COLO829 (cell line): ENCODE measurements at places on chromosomes 11 and 22.
A peak's percentile ranks its signal among the peaks of the same experiment; 100 is the strongest.

DNA sequence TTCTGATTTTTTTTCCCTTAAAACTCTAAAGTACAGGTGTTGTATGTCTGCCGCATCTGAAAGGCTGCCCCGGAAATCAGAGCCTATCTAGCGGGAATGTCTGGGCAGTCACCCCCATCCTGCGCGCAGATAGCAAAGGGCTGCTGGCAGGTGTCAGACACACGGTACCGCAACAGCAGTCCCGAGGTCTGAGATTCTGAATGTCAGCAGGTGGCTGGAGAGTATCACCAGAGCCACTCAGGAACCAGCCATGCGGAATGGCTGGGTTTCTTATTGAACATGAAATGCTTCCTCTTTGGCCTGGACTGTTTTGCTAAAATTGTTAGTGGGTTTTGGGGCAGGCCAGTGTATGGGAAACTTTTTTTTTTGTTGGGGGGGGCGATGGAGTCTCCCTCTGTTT, 53.3 kb downstream of the CERK start:
- no peak for DNase-seq

DNA sequence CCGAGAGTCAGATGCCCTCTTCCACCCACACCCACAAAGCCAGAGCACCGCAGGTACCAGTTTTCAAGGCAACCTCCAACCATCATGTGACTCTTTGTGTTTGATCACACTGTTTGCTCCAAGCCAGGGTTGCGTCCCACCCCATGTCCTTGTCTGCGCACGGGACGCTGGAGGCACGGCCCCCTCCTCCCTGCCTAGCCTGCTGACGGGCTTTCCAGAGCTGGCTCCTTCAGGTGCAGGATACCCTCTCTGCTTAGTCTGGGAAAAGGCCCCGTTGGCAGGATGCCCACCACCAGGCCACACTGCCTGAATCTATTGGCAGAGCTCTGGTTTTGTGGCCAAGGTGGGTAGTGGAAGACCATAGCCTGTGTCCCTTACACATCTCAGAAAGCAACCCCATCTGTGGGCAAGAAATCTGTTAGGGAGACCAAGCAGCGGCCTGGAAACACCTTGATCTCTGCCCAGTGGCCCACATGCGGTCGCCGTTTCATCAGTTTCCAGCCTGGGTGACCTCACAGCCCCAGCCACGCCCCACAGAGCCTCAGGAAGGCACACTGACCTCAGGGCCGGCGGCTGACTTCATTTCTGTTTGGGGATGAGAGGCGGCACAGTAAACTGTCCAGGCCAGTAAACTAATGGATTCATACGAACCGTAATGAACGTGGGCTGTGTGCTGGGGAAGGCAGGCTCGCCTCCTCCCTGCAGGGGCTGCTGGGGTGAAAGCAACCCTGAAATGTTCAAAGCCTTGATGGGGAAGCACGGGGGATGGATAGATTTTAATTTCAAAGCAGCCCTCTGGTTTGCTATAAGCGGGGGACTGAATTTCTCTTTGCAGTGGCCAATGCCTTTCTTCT, 25.8 kb downstream of the CDPF1 start:
- DNase-seq, result no peak

DNA sequence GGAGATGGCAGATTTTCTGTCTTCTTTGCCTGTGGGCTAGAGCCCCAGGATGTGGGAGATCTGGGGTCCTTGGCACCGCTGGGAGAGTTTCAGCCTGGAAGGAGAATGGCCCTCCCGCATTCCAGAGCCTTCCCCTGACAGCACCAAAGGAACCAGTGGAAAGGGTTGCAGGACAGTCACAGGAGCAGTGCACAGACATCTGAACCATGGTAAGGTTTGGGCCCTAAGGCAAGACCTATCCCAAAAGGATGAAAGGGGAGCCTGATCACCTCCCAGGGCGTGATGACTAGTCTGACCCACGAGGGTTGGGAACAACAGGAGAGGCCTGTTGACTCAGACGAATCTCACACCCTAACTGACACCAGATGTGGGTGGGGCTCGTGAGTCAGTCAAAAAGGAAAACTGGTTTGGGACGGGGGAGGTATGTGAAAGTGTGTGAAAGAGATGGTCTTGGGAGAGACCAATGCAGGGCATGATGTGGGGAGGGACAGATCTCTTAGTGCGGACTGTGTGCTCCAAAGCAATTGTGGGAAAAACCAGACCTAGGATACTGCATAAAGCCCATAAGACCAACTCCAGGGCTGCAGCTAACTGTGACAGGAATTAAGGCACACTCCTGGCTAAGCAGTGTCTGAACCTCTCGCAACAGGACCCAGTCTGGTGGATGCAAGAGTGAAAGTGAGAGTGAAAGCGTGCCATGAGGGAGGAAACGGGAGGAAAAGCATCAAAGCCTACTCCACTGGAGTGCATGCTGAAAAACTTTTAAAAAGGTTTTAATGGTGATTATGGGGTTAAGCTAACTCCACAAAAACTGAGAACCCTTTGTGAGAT, 39.1 kb upstream of the GLYAT start:
- no peak for DNase-seq

DNA sequence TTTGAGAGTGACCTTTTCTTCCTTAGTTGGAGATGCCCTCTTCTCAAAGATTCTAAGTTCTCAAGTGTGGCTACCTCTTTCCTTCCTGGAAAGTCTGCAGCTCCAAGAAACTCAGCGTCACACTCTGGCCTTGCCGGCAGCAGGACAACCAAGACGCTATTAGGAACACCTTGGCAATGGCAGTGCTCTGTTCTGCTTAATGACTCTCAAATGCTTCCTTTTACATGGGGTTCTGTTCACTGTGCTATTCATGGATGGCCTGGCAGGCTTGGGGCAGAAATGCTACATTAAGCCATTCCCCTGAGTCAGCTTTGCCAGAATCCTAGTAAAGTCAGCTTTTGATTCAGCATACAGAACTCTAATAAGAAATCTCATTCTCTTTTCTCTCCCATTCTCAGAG, 25.9 kb downstream of the LARGE2 start:
- no peak for DNase-seq

DNA sequence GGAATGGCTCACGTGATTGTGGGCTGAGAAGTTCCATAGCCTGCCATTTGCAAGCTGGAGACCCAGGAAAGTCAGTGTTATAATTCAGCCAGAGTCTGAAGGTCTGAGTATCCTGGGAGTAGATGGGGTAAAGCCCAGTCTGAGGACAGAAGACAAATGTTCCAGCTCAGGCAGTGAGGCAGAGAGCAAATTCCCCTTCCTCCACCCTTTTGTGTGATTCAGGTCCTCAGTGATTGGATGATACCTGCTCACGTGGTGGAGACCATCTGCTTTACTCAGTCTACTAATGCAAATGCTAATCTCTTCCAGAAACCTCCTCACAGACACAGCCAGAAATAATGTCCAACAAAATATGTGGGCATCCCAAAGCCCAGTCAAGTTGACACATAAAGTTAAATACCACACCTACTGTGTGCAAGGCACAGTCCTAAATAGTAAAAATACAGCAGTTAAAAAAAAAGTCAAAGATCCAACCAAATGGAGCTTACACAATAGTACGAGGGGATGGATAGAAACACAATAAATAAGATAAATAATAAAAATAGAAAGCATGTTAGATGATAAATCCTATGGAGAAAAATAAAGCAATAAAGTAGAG, 13.2 kb upstream of the APOL6 start:
- no peak for DNase-seq

- no peak for DNase-seq
Measured at GRCh38 chr11:26193694-26194365, 138.1 kb upstream of the ANO3 start.

GRCh38 chr11:94563848-94564467, 3.2 kb upstream of the PIWIL4 start:
- no peak for DNase-seq

GRCh38 chr11:110318638-110319404, 22.4 kb upstream of the RDX start:
- no peak for DNase-seq

- DNase-seq, result peak; percentile 95
Measured at GRCh38 chr22:29907753-29908515, 25.0 kb downstream of the MTMR3 start.

DNA sequence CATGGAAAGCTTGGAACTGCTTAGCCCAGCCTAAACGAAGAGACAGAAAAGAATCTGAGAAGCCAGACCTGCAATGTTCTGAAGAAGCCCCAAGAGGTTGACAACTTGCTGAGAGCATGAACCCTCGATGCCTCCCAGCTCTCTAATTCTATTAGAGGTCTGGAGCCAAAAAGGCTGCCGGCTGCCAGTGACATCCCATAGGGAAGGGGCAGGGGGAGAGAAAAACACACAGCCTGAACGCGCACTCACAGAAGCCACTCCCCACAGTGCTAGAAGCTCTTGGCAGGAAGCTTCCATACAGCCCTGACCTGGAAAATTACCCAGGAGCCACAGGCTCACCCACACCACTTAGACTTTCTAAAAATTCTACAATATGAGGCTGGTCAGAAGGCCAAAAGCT, 18.3 kb downstream of the POLDIP3 start:
- DNase-seq, result no peak

GRCh38 chr11:69166218-69167115, 10.7 kb downstream of the SMIM38 start:
- DNase-seq, result peak; percentile 63

GRCh38 chr11:34600339-34601084, 20.4 kb upstream of the EHF start:
- peak; percentile 74 for DNase-seq

GRCh38 chr11:100726680-100727079, 39.6 kb downstream of the ARHGAP42 start:
- DNase-seq, result no peak

DNA sequence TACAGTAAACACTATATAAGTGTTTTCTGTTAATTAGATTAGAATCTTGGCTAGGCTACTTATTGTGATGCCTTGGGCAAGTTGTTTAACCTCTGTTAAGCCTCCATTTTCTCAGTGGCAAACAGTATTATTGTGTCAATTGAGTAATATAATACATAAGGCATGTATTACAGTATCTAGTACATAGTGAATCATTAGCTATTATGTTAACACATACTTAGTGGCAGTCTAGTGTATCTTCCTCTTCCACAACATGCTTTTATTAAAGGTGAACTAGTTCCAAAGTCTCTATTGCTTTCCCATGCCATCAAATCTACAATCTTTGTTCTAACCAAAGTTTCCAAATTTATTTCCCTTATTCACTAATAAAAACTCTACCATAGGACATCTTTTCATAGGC, 200.9 kb downstream of the SOX6 start:
- no peak for DNase-seq

DNA sequence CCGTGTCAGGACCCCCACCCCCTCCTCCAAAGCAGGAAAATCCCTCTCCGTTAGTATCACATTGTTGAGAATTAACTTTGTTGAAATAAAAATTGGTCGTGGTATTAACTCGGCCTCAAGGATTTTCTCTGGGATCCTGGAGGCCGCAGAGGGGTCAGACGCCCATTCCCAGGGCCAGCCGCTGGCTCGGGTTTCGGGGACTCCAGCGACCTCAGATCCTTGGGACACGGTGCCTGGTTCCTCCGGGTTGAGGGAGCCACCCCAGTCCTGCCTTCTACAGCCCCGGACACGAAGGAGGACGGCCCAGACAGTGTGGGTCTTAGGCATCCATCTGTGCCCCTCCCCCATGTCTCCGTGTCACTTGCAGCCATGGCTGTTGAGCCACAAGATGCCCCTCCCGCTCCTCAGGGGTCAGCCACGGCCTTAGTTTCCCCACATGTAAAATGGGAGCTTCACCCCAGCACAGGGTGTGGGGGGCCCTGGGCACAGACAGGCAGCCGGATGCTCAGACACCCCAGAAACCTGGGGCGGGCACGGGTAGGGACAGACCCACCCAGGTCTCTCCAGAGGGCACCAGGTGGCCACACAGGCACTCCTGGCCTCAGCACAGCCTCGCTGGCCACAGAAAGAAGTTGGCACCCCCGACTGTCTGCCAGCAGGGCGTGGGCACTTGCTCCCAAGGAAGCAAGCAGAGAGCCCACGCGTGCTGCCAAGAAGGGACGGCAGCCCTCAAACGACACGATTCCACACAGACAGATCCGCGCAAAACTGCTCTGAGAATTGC, 15.5 kb downstream of the GP1BB start:
- DNase-seq, result no peak

- DNase-seq, result peak; percentile 32
Measured at GRCh38 chr11:128052912-128053641, 534.3 kb downstream of the ETS1 start.

GRCh38 chr22:24188705-24189248, 7.5 kb downstream of the SUSD2 start:
- DNase-seq, result no peak

DNA sequence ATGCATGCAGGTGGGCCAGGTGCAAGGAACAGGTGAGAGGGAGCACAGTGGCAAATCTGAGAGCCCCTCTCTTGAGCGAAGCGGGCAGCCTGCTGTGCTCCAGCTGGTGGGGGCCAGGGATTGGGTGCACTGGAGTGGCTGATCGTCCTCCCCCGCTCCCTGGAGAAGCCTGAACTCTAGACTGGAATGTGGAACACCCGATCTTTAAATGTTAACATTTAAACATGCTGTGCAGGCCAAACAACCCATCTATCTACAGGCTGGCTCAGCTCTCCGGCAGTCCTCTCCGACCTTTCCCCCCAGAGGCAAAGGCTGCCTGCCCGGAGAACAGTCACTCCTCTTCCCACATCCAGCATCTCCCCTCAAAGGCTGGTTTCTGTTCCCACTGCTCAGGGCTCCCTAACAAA, 5.1 kb downstream of the MRGPRF start:
- DNase-seq, result no peak

DNA sequence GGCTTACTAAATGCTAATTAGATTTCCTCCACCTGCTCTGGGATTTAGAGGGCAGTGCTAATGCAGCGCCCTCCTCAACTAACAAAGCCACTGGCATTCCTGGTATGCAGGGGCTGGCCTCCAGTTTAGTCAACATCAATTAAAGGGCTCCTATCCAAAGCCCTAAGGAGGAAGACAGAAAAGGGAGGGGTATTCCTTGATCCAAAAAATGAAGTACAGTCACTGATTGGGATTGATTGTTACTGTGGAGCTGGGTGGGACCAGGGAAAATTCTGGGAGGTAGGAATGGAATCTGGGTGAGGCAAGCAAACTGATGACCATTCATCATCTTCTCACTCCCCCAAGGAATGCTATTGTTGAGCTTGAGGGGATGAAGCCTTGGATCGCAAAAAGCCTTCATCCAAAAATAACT, 52.2 kb downstream of the GAB2 start:
- no peak for DNase-seq

DNA sequence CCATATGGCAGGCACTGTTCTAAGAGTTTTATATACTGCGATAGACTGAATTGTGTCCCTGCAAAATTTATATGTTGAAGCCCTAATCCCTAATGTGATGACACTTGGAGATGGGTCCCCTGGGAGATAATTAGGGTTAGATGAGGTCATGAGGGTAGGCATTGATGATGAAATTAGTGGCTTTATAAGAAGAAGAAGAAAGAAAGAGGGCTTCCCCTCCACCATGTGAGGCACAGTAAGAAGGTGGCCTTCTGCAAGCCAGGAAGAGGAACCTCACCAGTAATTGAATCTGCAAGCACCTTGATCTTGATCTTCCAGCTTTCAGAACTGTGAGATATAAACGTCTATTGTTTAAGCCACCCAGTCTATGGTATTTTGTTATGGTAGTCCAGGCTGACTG, 46.6 kb upstream of the TENM4 start:
- no peak for DNase-seq

- DNase-seq, result no peak
Measured at GRCh38 chr11:85540181-85540580, 87.0 kb downstream of the DLG2 start.

GRCh38 chr11:46912526-46913150, 5.7 kb downstream of the LRP4 start:
- DNase-seq, result no peak
